ENCODE measurements at places on chromosomes 2 and 18.

DNA sequence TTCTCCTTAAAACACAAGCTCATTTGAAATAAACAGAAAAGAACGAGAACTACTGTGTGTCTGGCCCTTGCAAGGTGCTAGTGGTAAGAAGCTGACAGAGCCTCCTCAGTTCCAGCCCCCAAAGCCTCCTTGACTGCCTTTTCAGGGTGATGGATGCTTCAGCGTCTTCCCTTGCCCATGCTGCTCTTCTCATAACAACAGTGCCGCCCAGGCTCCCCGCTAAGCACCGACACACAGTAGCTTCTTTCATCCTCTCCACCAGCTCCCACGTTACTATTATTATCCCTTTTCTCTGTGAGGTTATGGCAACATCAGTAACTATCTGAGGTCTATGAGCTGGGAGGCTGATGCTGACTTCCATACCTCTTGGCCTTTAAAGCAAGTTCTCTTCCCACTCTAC lies 418.6 kb downstream of the TSN start:
- DNase-seq: no peak

DNA sequence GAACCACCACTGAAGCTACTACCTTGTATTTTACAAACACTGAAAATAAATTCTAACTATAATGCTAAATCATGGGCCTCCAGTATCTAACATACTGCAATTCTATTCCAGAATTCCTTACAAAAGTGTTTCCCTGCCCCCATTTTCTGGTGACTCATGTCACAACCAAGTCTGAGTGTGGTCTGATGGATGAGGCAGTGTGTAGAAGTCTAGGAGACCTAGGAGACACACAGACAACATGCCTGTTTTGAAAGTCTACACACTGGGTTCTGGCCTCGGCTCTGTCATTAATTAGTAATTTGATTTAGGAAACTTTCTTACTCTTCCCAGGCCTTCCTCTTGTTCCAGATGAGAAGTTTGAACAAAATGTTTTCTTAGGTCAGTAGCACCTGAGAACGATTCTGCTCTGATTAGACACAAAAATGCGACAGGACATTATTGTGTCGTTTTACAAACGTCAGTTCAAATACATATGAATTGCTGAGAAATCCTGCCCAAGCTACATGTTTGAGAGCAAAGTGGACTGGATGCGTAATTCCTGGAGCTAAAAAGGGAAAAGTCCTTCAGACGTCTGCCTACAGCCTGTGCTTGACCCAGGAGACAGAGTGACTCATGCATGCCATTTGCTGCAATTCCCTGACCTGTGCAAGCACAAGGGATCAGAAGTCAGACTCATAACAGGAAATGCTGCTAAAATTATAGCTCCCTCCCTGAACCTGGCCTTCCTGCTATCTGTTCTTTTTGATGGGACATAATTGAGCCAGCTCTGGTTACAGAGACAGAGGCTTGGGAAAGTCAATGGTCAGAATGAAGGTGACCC lies 494.4 kb downstream of the SOX11 start:
- DNase-seq: no peak

- DNase-seq: no peak
Measured at GRCh38 chr2:218895326-218895725, 14.7 kb downstream of the WNT10A start.

GRCh38 chr18:12930908-12931307 lies 16.9 kb upstream of the SEH1L start:
- no peak for DNase-seq

DNA sequence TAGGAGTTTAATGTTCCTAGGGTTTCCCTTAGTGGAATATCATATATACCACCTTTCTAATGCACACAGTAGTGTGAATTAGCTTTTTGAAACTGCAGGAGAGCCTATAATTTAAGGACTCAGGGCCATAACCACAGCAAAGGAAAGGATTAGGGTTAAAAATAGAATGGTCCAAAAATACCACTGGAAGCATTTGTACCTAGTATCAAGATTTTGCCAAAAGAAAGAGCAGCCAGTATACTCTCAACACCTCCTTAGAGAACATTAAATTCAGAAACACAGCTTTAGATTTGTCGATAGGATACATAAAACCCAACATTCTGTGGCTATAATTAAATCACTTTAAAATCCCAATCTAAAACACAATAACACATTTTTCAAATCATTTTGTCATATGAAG lies 634.9 kb downstream of the EPHA4 start:
- DNase-seq: no peak

DNA sequence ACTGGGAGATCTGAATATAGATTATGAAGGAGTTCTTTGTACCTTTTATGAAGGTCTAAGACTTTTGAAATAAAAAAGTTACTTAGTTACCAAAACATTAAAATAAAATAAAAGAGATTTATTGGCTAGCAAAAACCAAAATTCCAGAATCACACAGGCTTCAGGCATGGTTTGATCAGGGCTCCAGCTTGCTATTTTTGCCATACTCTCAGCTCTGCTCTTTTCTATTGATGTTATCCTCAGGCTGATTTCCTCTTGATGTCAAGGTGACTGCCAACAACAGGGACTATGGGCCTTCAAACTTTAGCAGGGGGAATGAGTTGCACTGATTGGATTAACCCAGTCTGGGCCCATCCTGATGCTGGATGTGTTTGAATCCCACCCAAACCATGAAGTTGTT lies 174.1 kb downstream of the TFCP2L1 start:
- DNase-seq: no peak

- no peak for DNase-seq
Measured at GRCh38 chr2:143950704-143951103, 569.2 kb downstream of the ZEB2 start.

DNA sequence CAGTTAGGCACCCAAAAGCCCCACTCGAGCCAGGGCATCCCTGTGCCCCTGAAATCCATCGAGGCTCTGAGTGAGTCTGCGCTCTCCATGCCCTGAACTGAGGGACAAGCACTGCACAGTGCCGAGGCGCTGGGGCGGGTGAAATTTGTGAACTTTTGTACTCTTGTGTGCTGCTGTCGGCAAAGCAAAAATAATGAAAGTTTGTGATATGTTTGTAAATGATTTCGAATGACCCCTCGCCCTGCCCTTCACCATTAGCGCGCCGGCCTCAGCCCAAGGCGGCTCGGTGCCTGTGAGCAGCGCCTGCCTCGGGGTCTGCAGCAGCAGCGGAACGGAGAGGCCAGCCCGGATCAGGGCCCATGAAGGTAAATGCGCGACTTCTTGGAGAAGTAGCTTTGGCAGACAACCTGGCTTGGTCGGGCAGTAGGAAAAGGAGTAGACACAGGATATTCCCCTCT lies 1.8 kb upstream of the HOXD4 start:
- no peak for DNase-seq

DNA sequence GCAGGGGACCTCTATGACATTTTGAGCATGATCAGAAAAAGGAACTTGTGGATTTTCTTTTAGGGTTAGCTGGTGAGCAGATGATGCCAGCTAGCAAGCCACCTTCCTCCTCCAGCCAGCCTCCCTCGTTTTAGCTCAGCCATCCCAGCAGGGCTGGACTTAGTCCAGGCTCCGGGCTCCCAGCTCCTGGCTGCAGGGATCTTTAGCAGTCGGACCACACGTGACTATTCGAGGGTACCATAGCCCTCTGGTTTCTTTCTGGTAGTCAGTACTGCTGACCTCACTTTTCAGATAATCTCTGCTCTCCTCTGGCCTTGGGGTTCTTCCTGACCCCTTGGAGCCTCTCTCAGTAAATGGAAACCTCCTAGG lies 31.8 kb downstream of the NCK2 start:
- DNase-seq: no peak

- no peak for DNase-seq
Measured at GRCh38 chr2:71798266-71799012, 345.1 kb downstream of the DYSF start.

DNA sequence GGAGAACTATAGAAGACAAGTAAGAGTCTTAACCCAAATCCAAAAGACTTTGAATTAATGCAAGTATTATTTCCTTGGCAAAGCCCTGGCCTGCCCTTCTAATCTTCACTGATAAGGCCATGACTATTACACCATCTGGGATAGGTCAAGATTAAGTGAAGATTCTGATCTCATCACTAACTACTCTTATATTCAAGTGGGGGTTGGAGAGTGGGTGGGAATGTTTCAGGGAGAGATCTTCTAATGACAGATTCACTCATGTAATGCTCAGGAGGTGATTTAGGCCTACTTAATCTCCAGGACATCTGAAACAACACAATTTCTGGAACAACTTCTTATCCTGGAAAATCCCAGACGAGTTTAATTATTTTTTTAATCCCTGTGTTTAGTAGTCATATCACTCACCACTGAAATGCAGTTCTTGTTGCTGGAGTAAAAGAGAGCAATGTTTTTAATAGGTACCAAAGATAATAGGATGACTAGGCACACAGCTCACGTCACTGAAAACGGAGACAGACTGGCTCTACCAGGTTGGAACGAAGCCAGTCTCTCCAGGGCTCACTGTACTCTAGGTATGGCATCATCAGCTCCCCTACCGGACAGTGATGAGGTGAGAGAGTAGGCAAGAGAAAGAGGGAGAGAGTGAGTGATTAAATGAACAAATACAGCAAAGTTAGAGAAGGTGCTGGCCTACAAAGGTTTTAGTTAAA lies 133.1 kb downstream of the NCKAP5 start:
- no peak for DNase-seq

DNA sequence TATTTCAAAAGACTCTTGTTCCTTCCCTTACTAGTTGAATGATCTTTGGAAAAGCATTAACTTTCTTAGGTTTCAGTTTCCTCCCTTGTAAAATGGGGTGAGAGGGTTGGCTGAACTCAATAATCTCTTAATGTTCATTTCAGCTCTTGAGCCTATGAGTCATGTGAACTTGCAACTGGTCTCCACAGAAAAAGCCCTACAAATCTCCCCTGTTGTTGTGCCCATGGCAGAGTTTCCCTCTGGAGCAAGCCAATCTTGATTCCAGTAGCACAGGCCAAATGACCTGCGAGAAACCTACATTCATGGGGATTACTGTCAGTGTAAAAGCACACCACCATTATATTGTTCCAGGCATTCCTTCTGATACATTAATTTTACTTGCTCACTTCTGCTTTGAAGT lies 388.9 kb downstream of the ALK start:
- no peak for DNase-seq

GRCh38 chr2:236955521-236956030 lies 130.1 kb upstream of the COPS8 start:
- no peak for DNase-seq

DNA sequence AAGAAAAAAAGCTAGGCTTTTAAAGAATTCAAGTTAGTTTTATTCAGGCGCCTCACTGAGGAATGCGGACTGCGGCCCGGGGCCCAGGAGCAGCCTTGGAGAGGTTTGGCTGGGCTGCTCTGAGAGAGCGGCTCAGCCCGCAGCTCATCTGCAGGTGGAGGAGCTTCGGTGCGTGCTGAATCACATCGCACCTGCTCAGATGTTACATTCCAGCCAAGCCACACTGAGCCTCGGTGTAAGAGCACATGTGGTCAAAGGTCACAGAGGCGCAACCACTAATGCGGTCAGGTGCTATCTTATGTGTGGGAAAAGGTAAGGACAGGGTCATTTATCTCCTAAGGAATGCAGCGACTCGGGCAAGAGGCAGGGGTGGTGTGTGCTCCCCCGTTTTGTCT lies 17.1 kb upstream of the CNDP1 start:
- no peak for DNase-seq

- no peak for DNase-seq
Measured at GRCh38 chr2:100344433-100344832, 22.1 kb upstream of the LONRF2 start.

DNA sequence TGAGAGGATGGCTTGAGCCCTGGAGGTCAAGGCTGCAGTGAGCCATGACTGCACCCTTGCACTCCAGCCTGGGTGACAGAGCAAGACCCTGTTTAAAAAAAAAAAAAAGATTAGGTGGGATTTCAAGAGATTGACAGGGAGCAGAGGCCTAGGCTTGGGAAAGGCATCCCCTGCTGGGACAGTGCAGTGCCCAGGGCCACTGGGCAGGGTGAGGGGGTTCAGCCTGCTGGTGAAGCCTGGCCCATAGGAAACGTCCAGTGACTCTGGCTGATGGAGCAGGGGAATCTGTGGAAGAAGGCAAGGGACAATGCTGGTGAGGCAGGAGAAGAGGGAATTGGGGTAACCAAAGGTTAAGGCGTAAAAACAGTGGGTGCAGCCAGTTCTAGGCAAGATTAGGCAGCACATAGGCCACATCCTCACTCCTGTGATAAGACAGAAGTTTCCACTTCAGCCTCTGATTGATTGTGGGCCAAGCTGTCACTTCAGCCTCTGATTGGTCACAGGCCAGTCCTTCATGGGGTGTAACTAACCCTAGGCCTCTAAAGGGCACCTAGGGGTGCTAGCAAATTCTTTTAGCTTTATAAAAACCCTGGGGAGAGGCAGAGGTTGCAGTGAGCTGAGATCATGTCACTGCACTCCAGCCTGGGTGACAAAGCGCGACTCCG lies 128.6 kb downstream of the MSH2 start:
- DNase-seq: no peak

DNA sequence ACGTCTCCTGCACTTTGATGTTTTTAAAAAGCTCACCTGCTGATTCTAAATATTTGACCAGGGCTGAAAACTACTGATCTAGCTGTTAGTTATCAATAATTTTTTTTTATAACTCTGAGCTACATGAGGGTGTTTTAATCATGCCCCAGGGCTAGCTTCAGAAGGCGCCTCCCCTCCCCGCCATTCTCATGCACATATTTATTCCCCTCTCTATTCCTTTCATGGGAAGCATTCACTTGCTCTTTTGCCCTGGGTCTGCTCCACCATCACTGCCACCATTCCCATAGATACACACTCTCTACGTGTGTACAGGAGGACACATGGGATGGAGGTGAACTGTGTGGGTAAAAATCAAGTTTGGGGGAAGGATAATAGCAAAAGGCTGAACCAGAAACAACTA lies 101.0 kb downstream of the PLA2R1 start:
- no peak for DNase-seq

GRCh38 chr18:77344786-77345500 lies 95.3 kb downstream of the GALR1 start:
- no peak for DNase-seq

DNA sequence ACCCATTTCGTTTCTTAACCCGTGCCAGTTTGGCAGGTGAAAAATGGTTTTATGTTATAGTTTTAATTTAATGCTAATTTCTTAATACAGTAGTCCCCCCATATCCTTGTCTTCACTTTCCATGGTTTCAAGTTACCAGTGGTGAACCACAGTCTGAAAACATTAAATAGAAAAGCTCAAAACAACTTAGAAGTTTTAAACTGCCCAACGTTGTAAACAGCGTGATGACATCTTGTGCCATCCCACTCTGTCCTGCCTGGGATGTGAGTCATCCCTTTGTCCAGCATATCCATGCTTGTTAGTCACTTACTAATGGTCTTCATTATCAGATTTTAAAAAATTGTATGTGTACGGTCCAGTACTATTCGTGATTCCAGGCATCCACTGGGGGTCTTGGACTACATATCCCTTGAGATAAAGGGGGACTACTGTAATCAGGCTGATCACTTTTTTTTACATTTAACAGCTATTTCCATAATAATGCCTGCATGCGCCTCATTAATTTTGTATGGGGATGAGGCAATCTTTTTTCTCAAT lies 31.9 kb downstream of the SLC66A3 start:
- no peak for DNase-seq

GRCh38 chr2:109284826-109285225 lies 155.8 kb downstream of the SH3RF3 start:
- no peak for DNase-seq

- no peak for DNase-seq
Measured at GRCh38 chr18:57002627-57003026, 144.3 kb upstream of the BOD1L2 start.

All from NCI-H2081 treated with DMSO at 0.1 percent for 48 hours (cell line).